Stimulated activated CD4-positive, alpha-beta T cell treated with anti-CD3 and anti-CD28 coated beads, Interleukin-4, amount 100 ng/mL, for 1 hour (primary cell): ENCODE measurements at places on chromosomes 7 and 10.

GRCh38 chr10:33095867-33096815 lies 138.1 kb upstream of the ITGB1 start:
- DNase-seq, result no peak

DNA sequence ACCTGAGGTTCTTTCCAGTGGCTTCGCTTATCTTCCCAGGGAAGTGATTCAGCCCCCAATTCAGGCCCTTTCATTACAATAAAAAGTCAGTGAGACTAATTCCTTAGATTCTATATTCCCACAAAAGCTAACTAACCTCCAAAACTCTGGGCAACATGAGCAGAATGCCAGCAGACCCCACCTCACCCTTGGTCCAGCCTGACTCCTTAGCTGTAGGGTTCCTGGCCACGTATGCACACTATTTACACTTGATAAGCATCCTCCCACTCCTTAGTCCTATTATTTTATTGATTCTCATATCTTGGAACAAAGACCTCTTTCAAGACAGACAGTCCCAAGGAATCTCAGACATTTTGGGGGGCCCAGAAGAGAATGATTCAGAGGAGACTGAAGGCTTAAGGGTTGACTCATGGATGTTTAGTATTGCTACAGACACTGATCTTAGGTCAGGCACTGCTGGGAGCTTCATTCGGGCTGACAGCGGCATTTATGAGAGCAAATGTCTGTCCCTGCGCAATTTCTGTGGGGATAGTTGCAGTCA lies 162.6 kb upstream of the GDF10 start:
- DNase-seq, result no peak

- no peak for DNase-seq
These were observed 946 bp upstream of the RASGEF1A start for GRCh38 chr10:43267811-43268210.

DNA sequence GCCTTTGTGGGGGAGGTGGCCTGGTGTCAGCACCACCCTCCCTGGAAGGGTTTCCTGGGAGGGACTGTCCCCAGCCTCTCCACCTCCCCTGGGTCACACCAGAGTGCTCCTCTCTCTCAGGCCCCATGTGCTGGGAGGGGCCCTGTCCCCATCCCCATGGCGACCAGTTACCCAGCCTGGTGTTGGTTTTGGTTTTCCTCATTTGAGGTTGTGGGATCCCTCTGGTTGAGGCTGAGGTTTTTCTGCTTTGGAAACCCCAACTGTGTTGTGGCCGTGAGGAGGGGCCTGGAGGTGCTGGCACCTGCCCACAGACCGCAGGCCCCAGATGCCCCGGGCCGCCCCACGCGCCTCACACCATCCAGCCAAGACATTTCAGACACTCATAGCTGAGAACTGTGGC lies 106.3 kb downstream of the GRK5 start:
- DNase-seq, result no peak
